ENCODE measurements at places on chromosomes 6 and 20.

DNA sequence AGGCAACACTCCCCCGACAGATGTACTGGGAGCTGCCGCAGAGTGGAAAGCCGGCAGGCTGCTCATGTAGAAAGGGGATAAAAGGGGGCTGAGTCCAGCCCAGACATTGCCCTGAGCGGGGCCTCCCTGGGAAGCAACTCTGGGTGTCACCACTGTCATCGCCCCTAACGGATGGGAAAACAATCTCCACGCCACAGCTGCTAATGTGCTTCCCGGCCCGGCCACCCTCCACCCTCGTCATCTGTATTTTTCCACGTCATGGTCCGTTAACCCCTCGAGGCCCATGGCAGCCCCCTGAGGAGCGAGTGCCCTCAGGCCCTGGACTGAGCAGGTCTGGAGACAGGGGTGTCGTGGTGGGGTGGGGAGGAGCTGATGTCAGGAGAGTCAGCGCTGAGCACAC lies 227.4 kb downstream of the DLL1 start:
- no peak for DNase-seq

DNA sequence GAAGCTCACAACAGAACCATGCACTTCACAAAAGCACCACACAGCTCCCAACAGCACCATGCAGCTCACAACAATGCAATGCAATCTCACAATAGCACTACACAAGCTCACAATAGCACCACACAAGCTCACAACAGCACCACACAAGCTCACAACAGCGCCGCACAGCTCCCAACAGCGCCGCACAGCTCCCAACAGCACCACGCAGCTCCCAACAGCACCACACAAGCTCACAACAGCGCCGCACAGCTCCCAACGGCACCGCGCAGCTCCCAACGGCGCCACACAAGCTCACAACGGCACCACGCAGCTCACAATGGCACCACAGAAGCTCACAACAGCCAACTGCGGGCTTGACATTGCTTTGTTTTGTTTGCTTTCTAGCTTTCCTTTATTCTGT lies 198.1 kb downstream of the DLL1 start:
- no peak for DNase-seq

GRCh38 chr6:69985180-69985579 lies 118.8 kb downstream of the COL19A1 start:
- DNase-seq, result no peak

DNA sequence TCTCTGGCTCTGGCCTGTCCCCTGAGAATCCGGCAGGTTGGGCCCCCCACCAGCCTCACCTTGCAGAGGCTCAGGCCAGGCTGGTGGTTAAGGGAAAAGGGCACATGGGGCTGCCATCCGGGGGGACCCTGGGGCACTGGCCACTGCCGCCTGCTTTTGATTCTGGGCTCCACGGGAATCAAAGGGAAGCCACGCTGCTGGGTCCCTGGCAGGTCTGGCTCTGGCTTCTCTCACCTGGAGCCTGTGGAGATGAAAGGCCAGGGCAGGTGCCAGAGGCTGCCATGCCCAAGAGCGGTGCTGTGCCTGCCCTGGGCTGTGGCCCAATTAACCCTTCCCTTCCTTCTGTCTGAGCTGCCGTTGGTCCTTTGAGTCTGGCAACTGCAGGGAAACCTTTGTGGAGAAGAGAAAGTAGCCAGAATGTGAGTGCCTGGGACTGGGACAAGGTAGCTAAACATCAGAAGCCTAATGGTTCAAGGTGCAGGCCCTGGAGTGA lies 9.4 kb upstream of the CDH22 start:
- DNase-seq, result no peak

DNA sequence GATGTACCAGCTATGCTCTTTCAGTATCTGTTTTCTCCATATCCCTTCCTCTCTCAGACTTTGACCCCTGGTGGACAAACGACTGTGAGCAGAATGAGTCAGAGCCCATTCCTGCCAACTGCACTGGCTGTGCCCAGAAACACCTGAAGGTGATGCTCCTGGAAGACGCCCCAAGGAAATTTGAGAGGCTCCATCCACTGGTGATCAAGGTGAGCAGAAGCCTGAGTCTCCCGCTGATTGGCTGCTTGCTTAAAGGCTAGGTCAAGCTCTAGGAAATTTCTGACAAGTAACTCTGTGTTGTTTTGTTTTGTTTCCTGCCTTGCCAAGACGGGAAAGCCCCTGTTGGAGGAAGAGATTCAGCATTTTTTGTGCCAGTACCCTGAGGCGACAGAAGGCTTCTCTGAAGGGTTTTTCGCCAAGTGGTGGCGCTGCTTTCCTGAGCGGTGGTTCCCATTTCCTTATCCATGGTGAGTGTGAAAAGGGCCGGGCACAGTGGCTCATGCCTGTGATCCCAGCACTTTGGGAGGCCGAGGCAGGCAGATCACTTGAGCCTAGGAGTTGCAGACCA lies 28.6 kb downstream of the C6orf89 start:
- DNase-seq, result peak; percentile 44

DNA sequence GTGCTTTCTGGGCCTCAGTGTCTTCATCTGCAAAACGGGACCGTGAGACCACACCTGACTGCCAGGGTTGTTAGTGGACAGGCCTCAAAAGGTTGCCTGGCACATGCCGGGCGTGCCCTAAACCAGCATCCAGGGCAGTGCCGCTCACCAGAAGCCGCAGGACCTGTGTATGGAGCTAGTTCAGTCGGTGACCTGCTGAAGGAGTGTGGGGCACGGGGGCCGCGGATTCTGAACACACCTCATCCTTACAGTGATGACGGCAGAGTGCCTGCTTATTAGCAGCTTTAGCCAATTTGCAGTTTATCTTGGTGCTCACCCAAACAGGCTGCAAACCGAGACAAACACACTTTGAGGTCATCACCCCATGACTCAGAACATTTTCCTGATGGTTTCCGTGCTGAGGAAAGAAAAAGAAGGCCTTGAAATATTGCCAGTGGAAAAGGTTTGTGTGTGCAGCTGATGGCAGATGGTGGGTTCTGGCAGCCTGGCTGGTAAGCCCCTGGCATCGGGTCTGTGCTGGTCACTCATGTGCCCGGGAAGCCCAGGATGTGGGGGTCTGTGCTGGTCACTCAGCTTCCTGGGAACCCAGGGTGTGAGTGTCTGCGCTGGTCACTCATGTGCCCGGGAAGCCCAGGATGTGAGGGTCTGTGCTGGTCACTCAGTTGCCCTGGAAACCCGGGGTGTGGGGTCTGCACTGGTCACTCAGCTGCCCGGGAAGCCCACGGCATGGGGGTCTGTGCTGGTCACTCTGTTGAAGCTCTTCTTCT lies 153.8 kb downstream of the ERMARD start:
- no peak for DNase-seq

GRCh38 chr6:81766482-81767069 lies 14.1 kb upstream of the TENT5A start:
- DNase-seq, result no peak

- DNase-seq, result peak; percentile 27
Measured at GRCh38 chr6:126033696-126034095, 47.4 kb downstream of the TRMT11 start.

All from activated CD4-positive, alpha-beta T cell treated with anti-CD3 and anti-CD28 coated beads, Interleukin-2, amount 10 ng/mL, durations not matched to agents 7 days and 5 days (primary cell).